Left renal pelvis (tissue), 4 donors: ENCODE measurements at places on chromosomes 13 and 19. TPM values are rescaled to one million over a fixed set of nuclear protein-coding genes. Genes with fewer than 3 reads are reported as not detected.

SLAIN1 gene
- 20.5 TPM for polyA plus RNA-seq

DNA sequence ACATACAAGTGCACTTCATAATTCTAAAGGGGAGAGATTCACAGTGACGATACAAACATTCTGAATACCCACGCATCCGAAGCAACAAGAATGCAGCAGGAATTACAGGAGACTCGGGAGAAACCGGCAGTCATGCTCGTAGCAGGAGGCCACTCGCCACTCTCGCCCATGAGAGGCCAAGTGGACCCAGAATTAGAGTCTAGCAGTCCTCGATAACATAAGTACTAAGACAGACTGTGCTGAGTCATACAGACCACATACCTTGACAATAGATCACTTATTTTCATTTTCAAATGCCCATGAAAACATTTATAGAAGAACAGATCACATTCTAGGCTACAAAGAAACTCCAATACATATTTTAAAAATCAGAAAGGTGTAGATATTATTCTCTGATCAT, 299.1 kb upstream of the TSHZ3 start:
- DNase-seq: no peak

DNA sequence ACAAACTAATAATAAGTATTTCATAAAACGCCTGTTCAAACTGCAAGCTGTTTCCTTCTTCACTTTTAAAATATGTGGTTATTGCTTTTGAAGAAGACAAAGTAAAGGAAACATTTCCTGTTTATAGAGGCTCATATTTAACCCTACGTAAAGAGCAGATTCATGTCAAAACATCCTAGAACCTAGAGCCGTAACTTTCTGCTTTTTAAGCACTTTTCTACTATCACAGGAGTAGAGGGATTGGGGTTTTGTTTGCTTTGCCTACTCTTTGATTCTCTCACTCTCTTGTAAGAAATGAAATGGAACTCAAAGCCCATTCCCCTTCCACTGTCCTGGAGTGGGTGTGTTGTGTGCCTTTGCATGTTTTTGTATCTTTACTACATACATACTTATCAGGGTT, 54.0 kb upstream of the GPR183 start:
- no peak for DNase-seq

TNNT1 gene
- 4.2 TPM for polyA plus RNA-seq

- DNase-seq: no peak
Observed at GRCh38 chr13:112838038-112838841, 130.8 kb upstream of the MCF2L start.

- DNase-seq: no peak
Observed at GRCh38 chr19:19406878-19407632, 1.6 kb downstream of the GATAD2A start.

FTL gene
- 2,482 TPM for polyA plus RNA-seq

GRCh38 chr19:10439588-10439987, 19.2 kb downstream of the PDE4A start:
- DNase-seq: no peak

KATNAL1 gene
- 13.9 TPM for polyA plus RNA-seq

DNA sequence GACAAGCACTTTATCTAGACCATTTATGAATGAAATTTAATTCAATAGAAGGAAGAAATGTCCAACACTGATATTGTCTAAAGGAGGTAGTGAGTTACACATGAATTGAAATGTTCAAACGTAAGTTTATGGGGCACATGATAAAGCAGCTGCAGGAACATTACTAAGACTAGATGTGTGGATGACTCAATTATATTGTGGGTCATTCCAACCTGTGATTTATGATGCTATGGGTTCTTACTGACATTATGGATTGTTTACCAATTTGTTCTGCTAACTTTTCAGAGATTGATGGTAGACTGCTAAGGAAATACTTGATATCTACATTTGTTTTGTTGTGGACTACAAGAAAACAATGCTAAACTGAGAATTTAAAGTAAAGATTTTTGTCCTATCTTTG, 56.1 kb upstream of the ATXN8OS start:
- no peak for DNase-seq

KLK12 gene
- not detected for polyA plus RNA-seq

PSG2 gene
- polyA plus RNA-seq: not detected

DNA sequence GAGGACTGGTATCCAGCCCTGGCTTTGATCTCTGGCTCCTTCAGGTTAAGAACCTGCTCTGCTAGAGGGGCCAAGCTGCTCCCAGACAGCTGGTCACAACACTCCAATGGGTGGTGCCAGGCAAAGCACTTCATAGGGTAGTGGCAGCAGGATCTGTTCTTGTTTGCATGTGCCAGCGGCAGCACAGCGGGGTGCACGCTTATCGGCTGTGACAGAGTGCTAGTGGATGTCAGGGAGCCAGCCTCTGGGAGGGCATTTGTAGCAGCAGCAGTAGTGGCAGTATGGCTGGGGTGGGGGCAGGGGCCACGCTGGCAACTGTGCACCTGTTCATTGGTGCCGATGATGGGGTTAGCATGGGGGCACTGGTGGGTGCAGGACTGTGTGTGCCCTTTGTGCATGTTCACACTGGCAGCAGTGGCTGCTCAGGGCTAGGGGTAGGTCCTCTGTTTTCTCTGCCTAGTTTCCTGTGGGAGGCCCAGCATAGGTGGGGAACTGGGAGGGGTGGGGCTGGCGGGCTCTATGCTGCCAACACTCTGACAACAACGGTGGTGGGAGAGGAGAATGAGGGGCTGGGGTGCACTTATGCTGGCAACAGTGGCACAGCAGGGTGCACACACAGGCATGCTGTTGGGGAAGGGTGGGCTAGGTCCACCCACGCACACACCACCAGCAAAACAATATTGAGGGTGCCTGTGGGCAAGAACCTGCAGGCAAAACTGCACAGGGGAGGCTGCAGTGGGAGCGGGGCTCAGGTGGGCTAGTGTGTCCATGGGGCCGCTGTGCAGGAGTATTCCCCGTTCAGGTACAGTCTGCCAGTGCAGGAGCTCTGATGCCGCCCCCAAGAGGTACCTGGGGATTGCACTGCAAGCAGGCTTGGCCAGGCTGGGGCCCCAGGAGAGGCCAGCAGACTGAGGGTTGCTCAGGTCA, 19.3 kb downstream of the AP1M1 start:
- DNase-seq: no peak

GRCh38 chr13:51246418-51247277, 24.4 kb downstream of the FAM124A start:
- no peak for DNase-seq

- no peak for DNase-seq
Observed at GRCh38 chr19:57374179-57374578, 10.8 kb downstream of the TRAPPC2B start.

- no peak for DNase-seq
Observed at GRCh38 chr19:50223439-50223716, 20.0 kb downstream of the MYH14 start.

DNA sequence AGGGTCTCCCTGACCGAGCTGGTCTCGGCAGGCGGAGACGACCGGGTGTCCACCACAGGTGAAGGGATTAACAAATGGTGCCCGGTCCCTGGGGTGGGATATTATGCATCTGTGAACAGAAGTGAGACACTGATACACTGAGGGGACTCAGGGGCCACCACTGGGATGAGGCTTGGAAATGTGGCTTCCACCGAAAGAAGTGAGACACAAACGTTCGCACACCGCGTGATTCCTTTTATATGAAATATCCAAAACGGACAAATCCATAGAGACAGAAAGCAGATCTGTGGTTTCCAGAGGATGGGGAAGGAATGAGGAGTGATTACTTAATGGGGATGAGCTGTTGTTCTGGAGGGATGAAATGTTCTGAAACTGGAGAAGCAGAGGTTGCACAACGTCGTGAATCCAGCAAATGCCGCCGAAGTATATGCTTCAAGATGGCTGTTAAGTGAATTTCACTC, 47.5 kb downstream of the C13orf46 start:
- DNase-seq: no peak

GPR183 gene
- 2.8 TPM for polyA plus RNA-seq

ZNF296 gene
- 0.83 TPM for polyA plus RNA-seq

- DNase-seq: no peak
Observed at GRCh38 chr19:17737690-17738153, 13.6 kb upstream of the FCHO1 start.

GRWD1 gene
- polyA plus RNA-seq: 18.0 TPM

DACH1 gene
- polyA plus RNA-seq: 118 TPM

CNN1 gene
- 10.6 TPM for polyA plus RNA-seq

- no peak for DNase-seq
Observed at GRCh38 chr13:46560778-46561177, 7.8 kb downstream of the LRCH1 start.

ADM5 gene
- polyA plus RNA-seq: 2.1 TPM

- no peak for DNase-seq
Observed at GRCh38 chr19:19526581-19527370, 1.9 kb upstream of the YJEFN3 start.

TBC1D4 gene
- polyA plus RNA-seq: 16.2 TPM

OLFM2 gene
- polyA plus RNA-seq: 17.8 TPM

DNA sequence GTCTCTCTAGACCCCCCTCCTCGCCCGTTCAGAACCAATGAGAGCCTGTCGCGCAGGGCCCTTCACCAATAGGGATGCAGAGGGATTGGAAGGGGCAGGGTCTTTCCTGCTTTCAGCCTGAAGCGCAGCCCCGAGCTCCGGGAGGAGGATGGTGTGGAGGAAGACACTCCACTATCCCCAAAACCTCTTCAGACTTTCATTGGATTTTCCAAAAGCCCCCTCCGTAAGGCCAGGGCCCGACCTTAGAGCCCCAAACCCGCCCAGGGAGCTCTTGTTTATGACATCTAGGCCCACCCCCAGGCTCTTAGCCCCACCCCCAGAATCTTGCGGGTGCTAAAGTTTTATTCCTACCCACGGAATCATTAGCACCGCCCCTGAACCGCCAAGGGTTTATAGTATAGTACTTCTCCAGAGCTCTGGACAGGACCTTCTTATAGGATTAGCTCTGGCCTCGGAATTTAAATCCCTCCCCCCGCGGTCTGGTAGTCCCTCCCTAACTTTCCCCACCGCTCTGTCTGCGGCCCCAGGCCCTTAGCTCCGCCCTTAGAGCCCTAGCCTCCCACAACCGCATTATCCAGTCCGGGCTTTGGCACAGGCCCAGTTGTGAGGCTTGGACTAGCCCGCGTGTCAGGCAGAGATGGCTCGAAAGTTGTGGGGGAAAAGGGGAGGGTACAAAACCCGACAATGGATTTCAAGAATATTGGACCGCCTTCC, 6.6 kb upstream of the EML2 start:
- no peak for DNase-seq

- DNase-seq: no peak
Observed at GRCh38 chr19:50510121-50510670, 795 bp downstream of the JOSD2 start.

DNA sequence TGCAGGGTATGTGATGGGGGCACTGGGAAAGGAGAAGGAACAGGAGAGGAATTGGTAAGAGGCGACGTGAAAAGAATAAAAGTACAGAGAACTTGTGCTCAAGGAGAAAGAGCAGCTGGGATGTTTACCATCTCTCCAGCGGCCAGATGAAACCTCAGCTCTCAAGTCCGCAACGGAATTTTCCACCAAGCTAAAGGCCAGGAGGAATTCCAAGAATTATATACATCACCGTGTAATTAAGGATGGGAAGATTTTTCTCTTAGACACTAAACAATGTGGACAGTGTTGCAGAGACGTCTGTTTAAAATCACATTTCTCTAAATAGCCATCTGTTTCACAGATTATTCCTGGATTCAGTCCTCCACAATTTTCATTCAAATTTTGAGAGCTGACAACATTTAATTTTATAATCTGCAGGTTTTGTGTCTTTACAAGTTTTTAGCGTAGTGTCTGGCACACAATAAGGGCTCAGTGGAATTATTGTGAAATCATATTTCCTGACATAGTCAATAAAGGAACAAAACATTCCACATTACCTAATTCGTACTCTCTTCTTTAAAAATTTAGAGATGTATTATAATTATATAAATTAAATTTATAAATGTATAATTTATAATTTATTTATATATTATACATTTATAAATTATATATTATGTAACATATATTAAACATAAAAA, 23.0 kb upstream of the USP29 start:
- no peak for DNase-seq

SYNGR4 gene
- polyA plus RNA-seq: 0.32 TPM

GRCh38 chr19:38862321-38863059, 12.7 kb upstream of the HNRNPL start:
- DNase-seq: no peak

DNA sequence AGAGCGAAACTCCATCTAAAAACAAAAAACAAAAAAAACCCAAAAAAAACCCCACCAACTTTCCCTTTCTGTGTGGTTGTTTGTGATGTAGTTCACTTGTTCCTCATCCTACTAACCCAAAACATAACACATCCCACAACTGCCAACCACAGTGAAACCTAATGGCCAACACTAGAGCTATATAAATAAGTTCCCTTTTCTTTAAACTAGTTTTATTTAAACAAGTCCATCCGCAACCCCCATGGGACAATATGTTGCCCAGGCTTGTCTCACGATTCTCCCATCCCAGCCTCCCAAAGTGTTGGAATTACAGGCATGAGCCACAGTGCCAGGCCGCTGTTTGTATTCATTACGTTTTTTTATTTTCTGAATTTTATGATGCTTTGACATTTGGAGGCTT, 71.2 kb upstream of the ADGRE5 start:
- DNase-seq: no peak

GRCh38 chr19:7534531-7535046, 928 bp upstream of the PNPLA6 start:
- no peak for DNase-seq

- no peak for DNase-seq
Observed at GRCh38 chr13:111508902-111509509, 188.6 kb downstream of the TEX29 start.

DNA sequence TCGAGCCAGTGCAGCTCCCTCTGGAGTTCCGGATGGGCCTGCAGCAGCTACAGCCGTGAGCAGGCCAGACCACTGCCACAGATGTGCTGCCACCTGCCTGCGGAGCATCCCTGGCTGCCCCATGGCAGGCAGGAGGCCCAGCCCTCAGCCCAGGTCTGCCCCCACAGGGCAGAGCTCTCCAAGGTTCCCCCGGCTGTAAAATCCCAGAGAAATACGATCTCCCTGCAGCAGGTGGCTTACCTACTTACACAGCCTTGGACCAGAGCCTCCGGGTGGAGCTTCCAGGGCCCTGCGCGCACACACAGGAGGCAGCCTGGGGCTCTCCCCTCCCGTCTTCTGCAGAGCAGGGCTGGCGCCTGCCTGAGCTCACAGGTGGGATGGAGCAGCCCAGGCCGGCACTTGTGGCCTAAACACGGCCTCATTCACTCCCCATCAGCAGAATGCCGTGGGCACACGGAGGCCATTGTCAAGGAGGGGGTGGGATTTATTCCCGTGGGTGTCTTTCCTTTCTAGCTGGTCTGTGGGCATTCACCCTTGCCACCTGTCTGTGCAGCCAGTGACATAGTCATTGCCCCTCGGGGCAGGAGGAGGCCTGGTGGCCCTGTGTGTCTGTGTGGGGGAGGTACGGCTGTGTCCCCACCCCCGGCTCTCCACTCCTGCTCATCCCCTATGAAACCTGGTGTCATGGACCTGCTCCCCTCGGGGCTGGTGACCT, 118.0 kb downstream of the KDM4B start:
- DNase-seq: no peak

- no peak for DNase-seq
Observed at GRCh38 chr13:28137596-28137995, 749 bp upstream of the PAN3 start.
